ENCODE measurements at places on chromosomes 4 and X.

GRCh38 chr4:172095161-172095560 is 282.0 kb downstream of the GALNTL6 start:
- DNase-seq, result peak; percentile 4

- no peak for DNase-seq
Measured at GRCh38 chr4:110508827-110509710, 33.1 kb downstream of the ENPEP start.

DNA sequence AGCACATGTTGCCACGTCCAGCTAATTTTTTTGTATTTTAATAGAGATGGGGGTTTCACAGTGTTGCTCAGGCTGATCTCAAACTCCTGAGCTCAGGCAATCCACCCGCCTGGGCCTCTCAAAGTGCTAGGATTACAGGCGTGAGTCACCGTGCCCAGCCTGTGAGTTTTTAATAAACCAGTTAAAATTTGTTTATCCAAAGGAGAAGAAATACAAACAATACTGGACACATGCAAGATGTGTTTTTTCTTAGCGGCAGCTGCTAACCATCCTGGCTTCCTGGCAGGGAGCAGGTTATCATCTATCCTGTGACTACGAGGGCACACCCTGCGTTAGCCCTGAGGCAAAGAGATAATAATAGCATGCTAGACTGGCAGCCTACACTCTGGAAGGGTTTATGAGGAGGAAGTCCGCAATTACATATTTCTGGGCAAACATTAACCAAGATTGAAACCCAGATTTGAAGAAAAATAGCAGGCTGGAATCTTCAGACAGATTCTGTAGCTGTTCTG is 191.4 kb downstream of the SPRY1 start:
- no peak for DNase-seq

GRCh38 chrX:72120837-72121236 is 10.9 kb downstream of the RTL5 start:
- no peak for DNase-seq

DNA sequence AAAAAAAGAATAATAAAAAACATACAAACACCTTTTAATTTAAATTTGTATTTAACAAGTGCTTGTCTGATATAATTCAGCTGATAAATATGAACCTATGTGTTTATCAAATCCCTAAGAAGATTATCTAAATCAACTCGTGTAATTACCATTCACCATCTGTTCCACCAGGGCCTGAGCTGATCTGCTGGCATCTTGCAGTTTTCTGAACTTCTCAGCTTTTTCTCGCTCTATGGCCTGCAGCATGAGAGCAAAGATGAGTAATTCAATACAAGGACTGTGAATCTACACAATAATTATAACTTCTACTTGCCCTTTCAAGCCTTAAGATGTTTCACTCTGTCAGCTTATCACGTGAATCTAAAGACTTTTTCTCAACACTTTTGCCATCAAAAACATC is 709.7 kb downstream of the DMD start:
- DNase-seq, result no peak

GRCh38 chr4:67512501-67512900 is 32.8 kb downstream of the CENPC start:
- DNase-seq, result no peak

DNA sequence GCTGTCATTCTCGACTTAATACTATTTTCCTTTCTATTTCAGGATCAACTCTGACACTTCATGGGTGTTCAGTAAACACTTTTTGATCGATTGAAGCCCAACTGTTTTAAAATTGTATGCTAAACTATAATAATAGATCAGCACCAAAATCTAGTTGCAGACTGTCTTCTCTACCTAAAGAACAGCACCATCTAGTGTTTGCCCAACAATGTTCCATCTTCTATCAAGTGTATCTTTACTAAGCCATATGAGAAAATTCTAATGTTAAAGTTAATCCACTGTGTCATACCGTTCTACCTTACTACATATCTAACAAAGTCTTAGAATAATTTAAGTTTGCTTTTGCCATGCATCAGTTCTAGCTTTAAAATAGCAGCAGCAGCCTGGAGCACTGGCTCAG is 113.0 kb upstream of the PRDX4 start:
- peak; percentile 26 for DNase-seq

GRCh38 chr4:86174506-86174905 is 185.3 kb downstream of the MAPK10 start:
- no peak for DNase-seq

GRCh38 chrX:31057691-31058090 is 14.2 kb downstream of the FTHL17 start:
- no peak for DNase-seq

GRCh38 chr4:153489856-153490558 is 23.8 kb downstream of the TMEM131L start:
- DNase-seq, result peak; percentile 25

- DNase-seq, result no peak
Measured at GRCh38 chr4:9812501-9813340, 31.3 kb downstream of the DRD5 start.

DNA sequence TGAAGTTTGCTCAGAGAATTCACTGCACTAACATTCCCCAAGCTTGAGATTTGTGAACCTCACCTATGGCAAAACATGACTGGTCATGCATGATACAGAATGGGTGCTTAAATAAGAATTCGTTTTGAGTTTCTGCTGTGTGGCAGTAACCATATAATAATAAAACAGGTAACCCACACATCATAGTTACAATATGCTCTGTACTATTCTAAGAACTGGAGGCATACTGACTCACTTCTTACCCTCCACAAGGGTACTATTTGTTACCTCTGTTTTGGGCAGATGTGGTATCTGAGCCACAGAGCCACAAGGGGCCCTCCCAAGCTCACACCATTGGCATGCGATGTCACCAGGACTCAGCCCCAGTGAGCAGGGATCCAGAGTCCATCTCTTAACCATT is 17.6 kb downstream of the SLC2A9 start:
- DNase-seq, result no peak

- no peak for DNase-seq
Measured at GRCh38 chr4:154781983-154782293, 866 bp downstream of the RBM46 start.

DNA sequence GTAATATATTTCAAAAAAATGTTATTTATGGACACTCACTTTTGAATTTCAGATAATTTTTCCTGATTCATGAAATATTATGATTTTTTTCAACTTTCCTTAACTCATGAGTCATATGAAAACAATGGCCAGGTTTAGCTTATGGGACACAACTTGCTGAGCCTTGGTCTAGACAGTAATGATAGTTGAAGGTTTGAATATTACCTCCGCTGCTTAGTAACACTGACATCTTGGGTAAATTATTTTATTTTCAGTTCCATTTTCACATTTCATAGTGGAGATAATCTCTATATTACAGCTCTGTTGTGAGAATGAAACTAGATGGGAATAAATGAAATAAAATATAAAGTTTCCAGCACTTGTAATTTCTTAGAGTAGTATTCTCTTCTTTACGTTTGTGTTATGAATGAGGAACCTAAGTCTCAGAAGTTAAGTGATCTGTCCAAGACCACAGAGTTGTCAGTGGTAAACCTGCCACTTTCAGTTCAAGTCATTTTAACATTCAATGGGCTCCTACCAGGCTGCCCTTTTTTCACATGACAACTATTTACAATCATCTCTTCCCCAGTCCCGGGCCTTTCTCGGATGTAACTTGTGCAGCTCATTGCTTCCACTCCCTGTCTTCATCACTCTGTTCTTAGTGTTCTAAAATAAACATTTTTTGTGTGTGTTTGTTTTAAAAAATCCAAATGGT is 46.8 kb upstream of the GC start:
- DNase-seq, result no peak

DNA sequence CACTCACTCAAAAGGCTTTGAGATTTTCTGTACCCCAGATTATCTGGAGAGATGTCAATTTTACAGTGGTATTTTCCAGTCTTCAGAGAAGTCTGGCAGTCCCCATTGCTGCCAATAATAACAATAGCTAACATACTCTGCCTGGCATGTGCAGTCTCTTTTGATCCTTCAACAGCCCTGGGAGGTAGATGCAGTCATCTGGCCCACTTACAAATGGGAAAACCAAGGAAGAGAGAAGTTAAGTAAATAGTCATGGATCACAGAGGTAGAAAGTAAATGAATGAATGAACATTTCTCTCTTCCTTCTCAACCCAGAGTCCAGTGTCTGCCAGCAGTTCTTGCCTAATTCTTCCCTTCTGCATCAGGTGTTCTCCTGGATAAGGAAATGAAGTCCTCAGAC is 113.0 kb upstream of the EDNRA start:
- no peak for DNase-seq

- DNase-seq, result no peak
Measured at GRCh38 chrX:149937871-149938426, 342 bp downstream of the EOLA2 start.

- DNase-seq, result no peak
Measured at GRCh38 chr4:148164557-148164956, 277.7 kb downstream of the NR3C2 start.

DNA sequence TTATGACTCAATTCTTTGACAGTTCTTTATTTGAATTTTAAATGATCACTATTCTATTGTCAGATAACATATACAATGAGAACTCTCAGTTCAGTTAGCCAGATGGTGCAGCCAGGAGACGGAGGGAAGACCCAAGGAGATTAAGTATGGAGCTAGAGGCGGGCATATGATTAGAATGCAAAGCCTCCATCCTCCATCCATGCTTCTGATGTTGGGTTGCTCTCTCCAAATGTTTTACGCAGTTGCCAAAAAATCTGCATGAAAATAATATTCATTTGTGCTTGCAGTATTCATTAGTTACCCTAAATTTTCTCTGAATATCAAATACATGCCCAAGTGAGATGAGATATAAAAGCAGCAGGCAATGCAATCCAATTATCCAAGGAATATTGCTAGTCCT is 874.8 kb downstream of the C4orf33 start:
- no peak for DNase-seq

DNA sequence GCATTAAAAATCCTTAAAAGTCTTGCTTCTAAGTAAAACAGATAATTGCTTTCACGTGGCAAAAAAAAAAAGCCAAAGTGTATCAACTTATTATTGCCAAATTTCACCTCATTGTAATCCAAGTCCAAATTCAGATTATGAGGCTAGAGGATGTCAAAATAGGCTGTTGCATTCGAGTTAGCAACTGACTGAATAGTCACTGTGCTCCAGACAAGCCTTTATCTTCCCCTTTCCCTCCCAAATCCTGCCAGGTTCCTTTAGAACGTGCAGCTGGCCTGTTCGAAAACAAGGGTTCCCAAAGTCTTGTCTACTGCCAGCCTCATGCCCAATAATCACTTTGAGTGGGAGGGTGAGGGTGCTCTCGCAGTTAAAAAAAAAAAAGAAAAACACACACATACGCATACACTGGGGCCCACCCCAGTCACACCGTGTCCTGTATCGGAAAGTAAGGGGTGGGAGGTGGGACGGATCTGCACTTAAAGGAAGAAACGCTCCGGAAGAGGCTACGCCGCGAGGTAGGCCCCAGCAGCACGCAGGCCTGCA is 603 bp downstream of the MAD2L1 start:
- DNase-seq, result no peak

- no peak for DNase-seq
Measured at GRCh38 chr4:110247591-110247990, 49.2 kb upstream of the ELOVL6 start.

GRCh38 chr4:74625981-74626380 is 168.3 kb downstream of the BTC start:
- no peak for DNase-seq

GRCh38 chrX:71056867-71057266 is 11.3 kb downstream of the SNX12 start:
- no peak for DNase-seq

DNA sequence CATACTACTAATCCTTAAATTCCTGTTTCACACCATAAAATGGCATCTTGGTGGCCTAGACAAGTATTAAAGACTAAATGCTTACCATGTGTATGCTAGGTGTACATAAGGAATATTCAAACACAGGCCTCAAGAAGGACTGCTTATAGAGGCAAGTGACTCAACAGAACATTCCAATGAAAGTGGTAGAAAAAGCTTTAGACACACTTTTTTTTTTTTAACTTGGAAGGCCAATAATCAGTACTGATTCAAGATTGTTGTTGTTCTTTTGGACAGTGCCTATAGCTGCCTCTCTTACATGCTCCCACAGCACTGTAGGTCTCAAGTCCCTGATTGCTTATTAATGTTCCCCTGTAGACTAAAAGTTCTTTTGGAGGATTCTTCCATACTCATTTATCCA is 77.6 kb downstream of the FBXL5 start:
- DNase-seq, result no peak

DNA sequence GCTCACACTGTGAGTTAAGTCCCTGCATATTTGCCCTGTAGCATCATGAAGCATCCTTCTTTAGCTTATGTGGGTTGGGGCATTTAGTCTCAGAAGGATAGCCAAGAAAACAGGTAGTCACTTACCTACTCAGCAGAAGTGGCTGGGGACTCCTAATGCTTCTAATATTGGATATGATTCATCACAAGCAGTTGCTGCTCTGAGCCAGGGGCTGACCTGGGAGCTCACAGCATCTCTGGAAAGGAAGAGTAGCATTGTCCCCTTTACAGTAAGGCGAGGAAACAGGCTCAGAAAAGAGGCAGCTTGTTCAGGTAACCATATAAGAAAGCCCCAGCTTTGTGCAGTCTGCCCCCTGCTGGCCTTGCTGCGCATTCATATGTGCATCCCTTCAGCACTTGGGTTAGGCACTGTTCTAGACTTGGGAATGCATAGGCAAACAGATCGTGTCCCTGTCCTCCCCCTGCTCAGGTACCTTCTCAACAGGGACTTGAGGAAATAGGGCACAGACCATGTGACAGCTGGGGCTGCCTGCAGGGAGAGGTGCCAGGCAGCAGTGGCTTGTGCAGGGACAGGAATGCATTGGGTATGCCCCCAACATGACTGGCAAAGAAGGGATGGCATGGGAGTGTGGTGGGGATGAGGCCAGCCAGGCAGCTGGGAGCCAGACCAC is 35.7 kb upstream of the TBC1D14 start:
- peak; percentile 40 for DNase-seq

DNA sequence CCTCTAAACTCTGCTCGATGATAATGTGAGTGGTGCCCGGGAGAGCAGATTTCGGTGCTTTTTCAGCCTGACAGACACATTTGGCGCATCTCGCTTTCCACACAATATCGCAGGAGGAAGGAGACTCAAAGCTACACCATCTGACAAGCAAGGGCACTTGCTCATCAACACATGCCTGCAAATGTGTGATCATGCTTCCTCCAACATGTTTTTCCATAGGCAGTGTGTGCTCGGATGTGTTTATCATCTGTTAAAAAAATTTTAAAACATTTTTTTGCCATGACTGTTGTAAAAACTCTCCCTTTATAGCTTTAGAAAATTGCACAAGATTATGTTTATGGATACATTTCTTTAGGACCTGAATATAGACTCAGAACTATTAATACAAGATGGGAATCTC is 170.3 kb upstream of the PUDP start:
- no peak for DNase-seq

- DNase-seq, result peak; percentile 71
Measured at GRCh38 chrX:130170752-130171445, 863 bp upstream of the RAB33A start.

- DNase-seq, result no peak
Measured at GRCh38 chr4:123449362-123449761, 52.8 kb downstream of the SPRY1 start.

DNA sequence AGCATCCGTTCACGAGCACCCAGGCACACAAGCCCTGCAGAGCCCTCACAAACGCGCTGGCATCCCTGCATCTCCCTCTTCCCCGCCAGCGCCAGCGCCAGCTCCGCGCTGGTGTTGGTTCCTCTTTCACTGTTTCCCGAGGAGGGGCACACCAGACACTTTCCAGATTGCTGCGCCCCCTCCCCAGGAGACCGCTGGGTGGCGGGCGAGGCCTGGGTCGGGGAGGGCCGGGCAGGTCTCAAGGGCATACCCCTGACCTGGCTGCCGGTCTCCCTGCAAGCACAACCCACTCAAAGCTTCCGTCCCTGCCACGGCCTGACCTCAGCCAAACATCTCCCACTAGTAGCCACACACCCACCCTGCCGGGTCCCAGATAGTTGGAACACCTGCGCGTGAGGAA is 2.2 kb upstream of the NKX1-1 start:
- peak; percentile 27 for DNase-seq

Measured in NCI-H1930 (cell line).